Hindlimb muscle (tissue), 1 donor: ENCODE measurements at places on chromosomes 12 and 14.

DNA sequence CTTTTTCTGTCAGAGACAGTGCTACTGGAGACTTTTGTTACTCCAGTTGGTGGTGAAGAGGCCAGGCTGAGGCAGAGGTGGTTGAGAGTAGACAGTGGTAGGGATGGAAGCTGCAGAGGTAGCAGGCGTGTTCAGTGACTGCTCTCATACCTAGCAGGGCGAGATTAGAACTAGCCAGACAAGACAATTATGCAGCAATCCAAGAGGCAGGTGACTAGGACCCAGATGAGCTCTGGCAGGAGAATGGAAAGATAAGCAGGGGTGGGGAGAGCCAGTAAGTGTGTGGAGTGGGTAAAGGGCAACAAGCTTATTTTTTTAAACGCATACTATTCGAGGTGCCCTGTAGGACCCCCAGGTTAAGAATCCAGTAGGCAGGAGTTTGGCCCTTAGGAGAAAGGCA, 4.8 kb downstream of the PPP1R36 start:
- DNase-seq, result no peak

GRCh38 chr12:49458816-49459215, 80.0 kb upstream of the KCNH3 start:
- DNase-seq, result no peak

DNA sequence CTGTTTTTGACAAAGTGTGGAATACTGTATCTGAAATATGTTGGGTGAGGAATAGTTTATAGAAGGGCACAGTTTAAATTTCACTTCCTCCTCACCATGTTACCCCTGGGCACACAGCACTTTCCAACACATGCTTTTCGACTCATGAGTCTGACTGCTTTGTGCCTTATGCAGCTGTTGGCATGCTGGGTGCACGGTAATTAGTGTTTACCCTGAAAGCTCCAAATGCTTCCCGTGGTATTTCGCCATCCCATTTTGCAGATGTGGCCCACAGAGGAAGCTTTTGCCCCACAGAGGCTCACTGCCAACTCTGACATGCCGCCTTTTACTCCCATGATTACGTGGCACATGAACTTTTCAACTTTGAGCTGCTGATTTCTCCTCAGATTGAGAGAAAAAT, 168.6 kb downstream of the PRKCH start:
- DNase-seq, result no peak

- no peak for DNase-seq
These were observed 131.9 kb downstream of the PRKCH start for GRCh38 chr14:61453103-61453767.

- no peak for DNase-seq
These were observed 8.5 kb downstream of the ZFYVE21 start for GRCh38 chr14:103724116-103724515.

GRCh38 chr14:92026548-92027190, 13.2 kb downstream of the TRIP11 start:
- DNase-seq, result no peak

DNA sequence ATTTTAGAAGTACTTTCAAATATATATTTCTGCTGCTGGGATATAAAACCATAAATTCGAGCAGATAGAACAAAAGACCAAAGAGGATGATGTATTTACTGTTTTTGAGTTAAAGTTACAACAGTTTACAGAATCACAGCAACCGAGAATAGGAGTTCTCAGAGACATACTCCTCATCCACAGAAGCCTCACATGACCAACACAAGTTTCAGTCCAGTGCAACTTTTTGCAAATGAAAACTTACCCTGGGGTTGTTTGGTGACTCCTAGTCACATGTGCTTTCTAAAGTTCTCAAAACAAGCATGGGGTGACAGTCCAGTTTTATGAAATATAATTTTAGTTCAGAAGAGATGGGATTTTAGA, 117.1 kb downstream of the PRKCH start:
- no peak for DNase-seq

GRCh38 chr12:53325511-53326061, 4.2 kb upstream of the AAAS start:
- no peak for DNase-seq

DNA sequence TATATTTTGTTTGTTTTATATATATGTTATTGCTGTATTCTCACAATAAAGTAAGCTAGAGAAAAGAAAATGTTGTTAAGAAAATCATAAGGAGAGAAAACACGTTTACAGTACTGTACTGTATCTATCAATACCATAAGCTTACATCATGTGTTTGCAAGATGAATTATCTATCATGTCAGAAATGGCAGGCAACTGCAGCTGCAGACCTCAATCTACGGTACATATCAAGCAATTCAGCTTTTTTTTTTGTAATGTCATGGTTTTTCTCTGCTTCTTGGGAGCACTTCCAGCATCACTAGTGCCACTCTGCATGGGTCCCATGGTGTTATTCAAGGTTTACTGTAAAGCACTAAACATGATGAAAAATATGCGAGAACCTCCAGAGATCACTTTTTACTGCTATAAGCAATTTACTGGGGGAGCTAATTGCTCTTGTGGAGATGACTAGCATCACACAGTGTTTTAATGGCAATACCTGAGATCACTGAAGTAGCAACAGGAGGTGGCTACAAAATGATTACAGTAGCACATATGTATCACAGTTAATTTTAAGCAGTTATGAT, 9.0 kb upstream of the KRT2 start:
- no peak for DNase-seq
